ENCODE measurements at places on chromosomes 1 and 21.

DNA sequence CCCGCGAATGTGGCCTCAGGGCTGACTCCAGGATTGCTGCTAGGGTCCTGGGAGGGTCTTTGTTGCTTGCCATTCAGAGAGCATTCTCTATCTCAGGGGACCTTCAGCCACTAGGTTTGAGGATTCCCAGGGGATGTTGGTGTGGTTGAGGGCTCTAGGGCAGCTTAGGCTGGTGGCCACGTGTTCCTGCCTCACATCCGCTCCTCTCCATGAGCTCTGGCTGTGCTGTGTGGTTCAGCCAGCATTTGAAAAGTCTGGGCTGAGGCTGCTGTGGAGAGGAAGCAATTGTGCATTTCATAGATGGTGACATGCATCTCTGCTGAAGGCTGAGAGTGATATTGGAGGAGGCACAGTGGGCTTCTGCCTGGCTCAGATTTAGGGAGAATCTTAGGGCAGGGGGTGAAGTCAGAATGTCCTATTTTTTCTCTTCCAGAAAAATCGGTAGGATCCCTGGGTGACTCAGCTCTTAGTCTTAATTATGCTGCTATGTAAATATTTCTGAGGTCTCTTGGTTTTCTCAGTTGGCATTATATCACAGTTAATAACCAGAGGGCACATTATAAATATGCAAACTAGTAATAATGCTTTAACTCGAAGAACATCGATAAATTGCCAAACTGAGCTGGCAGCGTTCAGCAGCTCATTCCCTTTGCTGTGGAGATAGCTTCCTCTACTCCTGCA lies 182.3 kb downstream of the CAMTA1 start:
- no peak for DNase-seq

DNA sequence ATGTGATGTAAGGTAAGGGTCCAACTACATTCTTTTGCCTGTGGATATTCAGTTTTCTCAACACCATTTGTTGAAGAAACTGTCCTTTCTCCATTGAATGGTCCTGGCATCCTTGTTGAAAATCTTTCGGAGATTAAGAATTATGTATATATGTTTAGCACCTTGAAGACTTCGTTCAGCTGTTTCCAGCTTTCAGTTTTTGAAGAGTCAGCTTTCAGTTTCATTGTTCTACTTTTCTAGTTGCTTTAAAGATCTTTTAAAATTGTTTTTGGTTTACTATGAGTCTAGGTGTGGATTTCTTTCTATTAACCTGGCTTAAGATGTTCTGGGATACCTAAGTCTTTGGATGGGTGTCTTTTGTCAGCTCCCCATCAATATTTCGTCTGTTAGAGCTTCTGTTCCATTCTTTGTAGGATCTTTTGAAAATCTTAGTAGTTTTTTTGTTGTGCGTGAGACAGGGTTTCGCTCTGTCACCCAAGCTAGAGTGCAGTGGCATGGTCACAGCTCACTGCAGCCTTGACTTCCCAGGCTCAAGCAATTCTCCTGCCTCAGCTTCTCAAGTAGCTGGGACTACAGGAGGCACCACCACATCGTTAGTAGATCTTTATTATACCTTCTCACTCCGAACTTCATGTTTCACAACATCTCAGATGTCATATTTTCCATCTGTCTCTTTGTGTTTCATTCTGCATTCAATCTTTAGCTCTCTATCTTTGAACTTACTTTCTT lies 353.5 kb upstream of the B3GALT2 start:
- no peak for DNase-seq

- DNase-seq = no peak
Measured at GRCh38 chr1:182721525-182721924, 37.1 kb upstream of the RGS8 start.

GRCh38 chr1:111621050-111621449 lies 1.5 kb downstream of the RAP1A start:
- no peak for DNase-seq

GRCh38 chr1:173861731-173862145 lies 6.1 kb downstream of the GAS5 start:
- no peak for DNase-seq

Measured in NCI-H1048 (cell line).